ENCODE measurements at places on chromosomes 12 and 14.

GRCh38 chr14:60760209-60760608 is 25.6 kb downstream of the MNAT1 start:
- no peak for DNase-seq

- DNase-seq = no peak
These were observed 38.6 kb upstream of the GNG2 start for GRCh38 chr14:51821822-51822221.

- DNase-seq = no peak
These were observed 10.0 kb upstream of the RHEBL1 start for GRCh38 chr12:49079793-49080192.

DNA sequence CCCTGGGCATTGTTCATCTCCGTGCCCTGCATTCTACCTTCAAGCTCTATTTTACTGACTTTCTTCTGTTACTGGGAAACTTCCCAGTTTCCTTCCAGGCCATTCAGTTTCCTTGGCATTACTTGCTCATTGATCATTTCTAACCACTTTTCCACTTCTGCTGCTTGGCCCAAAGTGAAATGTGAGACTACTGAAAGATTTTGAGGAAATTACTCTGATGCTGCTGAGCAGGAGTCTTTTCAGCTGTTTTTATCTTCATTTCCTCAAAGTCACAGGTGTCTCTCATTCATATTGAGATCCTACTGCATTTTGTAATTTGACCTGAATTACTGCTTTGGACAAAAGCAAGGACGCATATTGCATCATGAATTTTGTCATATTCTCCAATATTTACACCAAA is 26.4 kb upstream of the DBX2 start:
- no peak for DNase-seq

- no peak for DNase-seq
These were observed 116.6 kb downstream of the BCL11B start for GRCh38 chr14:99155173-99156089.

GRCh38 chr14:90300611-90301047 is 31.1 kb downstream of the NRDE2 start:
- DNase-seq = no peak

GRCh38 chr12:124419292-124420040 is 124.6 kb downstream of the RFLNA start:
- DNase-seq = no peak

GRCh38 chr14:99689266-99690236 is 5.5 kb downstream of the CYP46A1 start:
- DNase-seq = no peak

DNA sequence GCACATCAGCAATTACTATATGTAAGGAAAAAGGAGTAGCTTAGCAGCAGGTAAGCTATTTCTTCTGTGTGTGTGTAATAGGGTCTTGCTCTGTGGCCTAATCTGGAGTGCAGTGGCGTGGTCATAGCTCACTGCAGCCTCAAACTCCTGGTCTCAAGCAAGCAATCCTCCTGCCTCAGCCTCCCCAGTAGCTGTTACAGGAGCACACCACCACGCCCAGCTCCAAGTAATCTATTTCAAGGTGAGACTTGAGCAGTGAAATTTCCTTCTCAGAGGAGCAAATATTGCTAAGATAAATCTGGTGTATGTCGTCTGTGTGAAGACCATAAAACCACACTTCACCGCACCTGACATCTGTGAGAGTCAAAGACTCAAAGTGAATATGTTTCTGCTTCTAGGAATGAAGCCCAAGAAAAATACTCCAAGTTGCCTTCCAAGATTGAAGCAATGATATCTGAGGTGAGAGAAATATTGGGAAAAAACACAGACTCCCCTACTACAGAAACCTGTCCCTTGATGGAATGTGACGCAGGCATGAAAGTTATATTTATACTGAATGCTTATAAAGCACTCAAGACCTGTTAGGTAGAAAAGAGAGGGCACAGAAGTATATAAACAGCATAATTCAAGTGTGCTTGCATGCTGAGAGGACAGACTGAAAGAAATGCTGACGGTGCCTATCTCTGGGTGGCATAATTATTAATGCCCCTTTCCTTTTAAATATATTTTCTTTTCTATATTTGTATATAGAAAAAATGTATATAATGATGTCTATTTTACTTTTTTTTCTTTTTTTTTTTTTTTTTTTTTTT is 2.5 kb upstream of the SELPLG start:
- no peak for DNase-seq

DNA sequence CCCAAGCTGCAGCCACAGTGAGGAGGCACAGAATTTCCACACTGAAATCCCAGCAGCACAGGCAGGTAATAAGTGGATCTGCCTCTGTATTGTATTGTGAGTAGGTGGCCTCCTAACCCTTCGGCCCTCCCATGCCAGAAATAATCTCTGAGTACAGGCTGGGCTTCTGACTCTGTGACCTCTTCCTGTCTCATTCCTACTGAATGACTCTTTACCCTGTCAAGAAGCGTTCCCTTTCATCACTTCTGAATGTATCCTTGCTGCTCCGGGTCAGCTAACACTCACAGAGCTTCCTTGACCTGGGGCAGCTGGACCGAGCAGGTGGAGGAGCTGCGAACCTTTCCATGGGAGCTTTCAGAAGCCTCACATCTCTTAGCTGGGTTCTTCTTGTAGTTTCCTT is 119.6 kb downstream of the SLC8A3 start:
- DNase-seq = no peak

DNA sequence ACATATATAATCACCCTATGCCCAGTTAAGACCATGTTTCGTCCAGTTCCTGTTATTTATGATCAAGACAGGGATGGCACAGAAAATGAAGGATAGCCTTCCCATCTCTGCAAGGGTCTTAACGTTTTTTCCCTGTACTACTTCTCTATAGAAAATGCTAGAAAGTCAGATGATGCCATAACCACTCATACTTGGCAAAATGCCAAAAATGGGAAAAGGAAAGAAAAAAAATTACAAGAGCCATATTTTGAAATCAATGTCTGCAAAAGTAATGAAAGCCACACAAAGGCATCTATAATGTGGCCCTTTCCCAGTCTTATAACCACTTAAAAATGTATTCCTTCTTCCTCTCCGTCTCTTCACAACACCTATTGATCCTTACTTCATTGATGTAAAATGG is 1.8 kb upstream of the MYL6B start:
- DNase-seq = no peak
